NCI-H510A treated with DMSO at 0.1 percent for 48 hours (cell line): ENCODE measurements at places on chromosomes 3 and 15.

- DNase-seq = peak; percentile 14
Observed at GRCh38 chr15:51726302-51727073, 11.0 kb downstream of the LYSMD2 start.

GRCh38 chr3:194422188-194422587 is 23.1 kb upstream of the GP5 start:
- DNase-seq = no peak

- DNase-seq = peak; percentile 6
Observed at GRCh38 chr3:57221883-57222282, 5.6 kb upstream of the APPL1 start.

GRCh38 chr3:182794455-182795388 is 1.4 kb downstream of the ATP11B start:
- DNase-seq = peak; percentile 17

DNA sequence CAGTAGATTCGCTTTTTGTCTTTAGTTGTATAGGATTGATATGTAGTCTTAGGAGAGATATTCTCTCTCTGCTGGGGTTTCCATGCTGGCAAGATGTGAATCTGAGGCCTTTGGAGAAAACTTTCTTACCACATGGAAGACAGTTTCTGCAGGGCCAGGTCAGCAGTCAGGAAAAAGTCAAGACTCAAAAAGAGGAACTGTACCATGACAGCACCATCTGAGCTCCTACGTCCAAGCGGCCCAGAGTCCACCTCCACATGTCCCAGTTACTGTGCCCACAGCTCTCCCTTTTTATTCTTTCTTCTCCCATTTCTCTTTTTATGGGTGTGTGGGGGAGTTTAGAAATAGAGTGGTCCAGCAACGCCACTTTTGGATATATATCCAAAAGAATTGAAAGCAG is 172.0 kb downstream of the MTHFS start:
- no peak for DNase-seq

DNA sequence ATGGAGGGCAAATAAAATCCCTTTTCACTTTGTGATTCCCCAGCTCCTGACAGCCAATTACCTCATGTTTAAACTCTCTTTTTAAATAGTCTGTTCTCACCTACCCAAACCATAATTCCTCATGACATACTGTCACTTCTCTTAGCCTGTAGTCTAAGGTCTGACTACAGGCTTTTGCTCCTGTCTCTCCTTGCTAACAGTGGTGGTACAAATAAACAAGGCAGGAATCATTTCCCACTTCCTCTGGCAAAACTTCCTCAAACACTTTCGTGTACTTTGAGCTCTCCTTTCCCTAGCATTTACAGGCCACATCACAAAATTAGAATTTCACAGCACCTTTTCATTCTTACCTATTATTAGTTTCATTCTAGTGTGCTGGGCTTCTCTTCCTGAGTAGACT is 51.8 kb downstream of the ATP8B4 start:
- DNase-seq = no peak

GRCh38 chr3:141308588-141309218 is 59.6 kb upstream of the ZBTB38 start:
- peak; percentile 65 for DNase-seq
